Kidney epithelial cell (primary cell): ENCODE measurements at places on chromosomes 16 and 17.

DNA sequence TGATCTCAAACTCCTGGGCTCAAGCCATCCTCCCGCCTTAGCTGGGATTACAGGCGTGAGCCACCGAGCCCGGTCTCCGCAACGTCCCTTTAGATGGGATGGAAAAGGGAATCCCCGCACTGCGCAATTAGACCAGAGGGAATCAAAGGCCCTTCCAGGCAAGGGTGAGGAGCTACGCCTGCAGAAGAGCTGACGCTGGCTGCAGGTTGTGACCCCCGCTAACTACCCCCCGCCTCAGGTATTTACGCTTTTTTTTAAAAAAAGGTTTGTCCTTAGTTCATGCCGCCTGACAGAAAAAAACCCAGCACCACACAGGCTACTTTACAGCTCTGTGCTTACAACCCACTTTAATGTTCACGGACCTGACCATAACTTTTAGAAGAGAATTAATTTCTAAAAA lies 26.9 kb downstream of the ZCCHC14 start:
- DNase-seq, result no peak

- no peak for DNase-seq
These were observed 52.3 kb upstream of the ADCY7 start for GRCh38 chr16:50213939-50214519.

DNA sequence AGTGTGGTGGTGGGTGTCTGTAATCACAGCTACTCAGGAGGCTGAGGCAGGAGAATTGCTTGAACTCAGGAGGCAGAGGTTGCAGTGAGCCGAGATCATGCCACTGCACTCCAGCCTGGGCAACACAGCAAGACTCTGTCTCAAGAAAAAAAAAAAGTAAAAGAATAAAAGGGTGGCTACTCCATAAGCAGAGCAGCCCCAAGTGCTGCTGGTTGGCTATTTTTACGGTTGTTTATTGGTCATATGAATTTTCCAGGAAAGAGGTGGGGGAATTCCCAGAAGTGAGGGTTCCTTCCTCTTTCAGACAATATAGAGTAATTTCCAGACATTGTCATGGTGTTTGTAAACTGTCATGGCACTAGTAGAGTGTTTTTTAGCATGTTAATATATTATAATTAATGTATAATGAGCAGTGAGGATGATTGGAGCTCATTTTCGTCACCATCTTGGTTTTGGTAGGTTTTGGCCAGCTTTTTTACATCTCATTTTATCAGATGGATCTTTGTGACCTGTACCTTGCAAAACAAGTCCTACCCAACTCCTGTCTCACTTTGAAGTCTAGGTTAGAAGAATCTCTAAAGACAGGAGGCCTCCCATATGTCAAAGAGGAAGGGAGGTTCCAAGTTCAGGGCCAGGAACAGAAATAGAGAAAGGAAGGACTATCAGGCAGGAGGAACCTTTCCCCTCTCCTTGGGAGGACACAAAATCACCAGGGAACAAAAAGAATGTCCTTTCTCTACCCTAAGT lies 39.1 kb downstream of the HOXB1 start:
- no peak for DNase-seq

- peak; percentile 90 for DNase-seq
These were observed 7.7 kb upstream of the PPL start for GRCh38 chr16:4944333-4945281.

DNA sequence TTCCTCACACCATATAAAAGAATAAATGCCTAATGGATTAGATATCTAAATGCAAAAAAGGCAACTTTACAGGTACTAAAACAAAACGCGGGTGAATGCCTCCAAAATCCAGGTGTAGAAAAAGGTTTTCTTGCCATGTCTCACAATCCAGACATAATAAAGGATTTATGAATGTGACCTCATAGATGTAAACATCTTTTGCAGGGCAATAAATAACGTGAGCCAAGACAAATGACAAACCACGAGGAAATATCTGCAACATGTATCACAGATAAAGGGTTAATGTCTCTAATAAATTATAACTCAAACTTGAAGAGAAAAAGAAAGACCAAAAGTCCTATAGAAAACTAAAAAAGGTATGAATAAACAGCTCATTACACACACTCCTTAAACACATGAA lies 180.7 kb downstream of the PARN start:
- no peak for DNase-seq

DNA sequence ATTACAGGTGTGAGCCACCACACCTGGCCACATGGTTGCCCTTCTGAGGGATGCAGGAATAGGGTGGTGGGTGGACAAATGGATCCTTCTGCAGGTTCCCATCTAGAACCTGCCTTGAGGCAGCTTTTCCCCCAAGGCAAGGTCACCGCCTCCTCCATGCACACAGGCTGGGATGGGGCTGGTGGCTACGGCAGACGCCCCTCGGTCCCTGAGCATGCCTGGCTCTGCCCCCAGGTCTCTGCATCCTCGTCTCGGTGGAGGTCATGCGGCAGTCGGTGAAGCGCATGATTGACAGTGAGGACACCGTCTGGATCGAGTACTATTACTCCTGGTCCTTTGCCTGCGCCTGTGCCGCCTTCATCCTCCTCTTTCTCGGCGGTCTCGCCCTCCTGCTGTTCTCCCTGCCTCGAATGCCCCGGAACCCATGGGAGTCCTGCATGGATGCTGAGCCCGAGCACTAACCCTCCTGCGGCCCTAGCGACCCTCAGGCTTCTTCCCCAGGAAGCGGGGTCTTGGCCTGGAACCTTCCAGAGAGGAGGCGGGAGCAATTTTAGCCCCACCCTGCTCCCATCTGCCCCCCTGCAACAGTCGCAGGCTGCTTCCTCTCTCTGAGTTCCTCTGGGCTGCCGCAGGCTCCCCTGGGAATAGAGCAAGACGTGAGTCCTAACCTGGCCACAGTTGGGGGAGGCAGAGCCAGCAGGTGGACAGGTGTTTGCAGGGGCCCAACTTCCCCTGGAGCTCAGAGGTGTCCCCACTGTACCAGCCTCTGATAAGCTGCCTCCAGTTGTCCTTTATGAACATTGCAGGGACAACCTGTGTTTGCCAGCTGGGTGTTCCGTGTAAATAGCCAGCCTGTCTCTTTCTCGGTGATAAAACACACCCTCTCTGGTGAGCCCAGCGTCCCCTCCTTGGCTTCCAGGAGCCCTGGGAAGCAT lies 11.7 kb downstream of the CACNG1 start:
- no peak for DNase-seq

GRCh38 chr17:73489333-73489732 lies 154.9 kb downstream of the SDK2 start:
- DNase-seq, result no peak

- no peak for DNase-seq
These were observed 168.3 kb downstream of the SEC14L1 start for GRCh38 chr17:77308861-77309726.

DNA sequence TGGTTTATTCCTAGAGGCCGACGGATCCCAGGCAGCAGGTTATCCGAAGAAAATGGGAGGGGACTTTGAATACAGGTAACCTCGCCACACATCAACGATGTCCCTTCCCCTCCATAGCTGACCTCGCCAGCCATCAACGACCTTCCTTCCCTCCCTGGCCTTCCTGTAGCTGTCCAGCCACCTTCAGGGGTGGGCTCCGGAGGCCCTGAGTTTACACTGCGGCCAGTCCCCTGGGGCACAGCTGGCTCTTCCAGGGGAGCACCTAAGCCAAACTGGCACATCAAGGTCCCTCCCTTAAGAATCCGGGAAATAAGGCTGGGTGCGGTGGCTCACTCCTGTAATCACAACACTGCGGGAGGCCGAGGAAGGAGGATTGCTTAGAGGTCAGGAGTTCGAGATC lies 10.1 kb upstream of the RPH3AL start:
- DNase-seq, result no peak

GRCh38 chr17:9999919-10000695 lies 95.0 kb upstream of the RCVRN start:
- no peak for DNase-seq

- DNase-seq, result no peak
These were observed 351.7 kb downstream of the FOXL1 start for GRCh38 chr16:86930001-86930400.

DNA sequence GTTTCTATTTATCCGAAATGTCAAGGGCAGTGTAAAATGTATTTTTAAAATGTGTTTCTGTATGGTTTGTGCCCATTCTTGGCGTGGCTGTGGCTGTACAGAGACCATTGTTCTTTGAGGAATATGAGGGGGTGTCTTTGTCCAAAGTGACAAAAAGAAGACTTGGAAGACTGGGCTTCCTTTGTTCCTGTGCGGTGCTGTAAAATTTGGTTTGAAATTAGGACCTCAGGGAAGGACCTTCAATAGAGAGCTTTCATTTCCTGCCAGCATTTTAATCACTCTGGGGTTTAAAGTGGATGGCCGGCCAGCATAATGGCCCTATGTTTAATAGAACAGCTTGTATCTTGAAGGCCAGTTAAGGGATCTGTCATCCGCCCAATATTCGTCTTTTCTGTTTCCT lies 190.1 kb upstream of the TBX2 start:
- no peak for DNase-seq

GRCh38 chr17:19534562-19535149 lies 1.0 kb downstream of the SLC47A1 start:
- DNase-seq, result peak; percentile 21

- no peak for DNase-seq
These were observed 9.7 kb downstream of the ENPP7 start for GRCh38 chr17:79740413-79740812.

- no peak for DNase-seq
These were observed 583 bp upstream of the COX6A2 start for GRCh38 chr16:31428638-31429247.

DNA sequence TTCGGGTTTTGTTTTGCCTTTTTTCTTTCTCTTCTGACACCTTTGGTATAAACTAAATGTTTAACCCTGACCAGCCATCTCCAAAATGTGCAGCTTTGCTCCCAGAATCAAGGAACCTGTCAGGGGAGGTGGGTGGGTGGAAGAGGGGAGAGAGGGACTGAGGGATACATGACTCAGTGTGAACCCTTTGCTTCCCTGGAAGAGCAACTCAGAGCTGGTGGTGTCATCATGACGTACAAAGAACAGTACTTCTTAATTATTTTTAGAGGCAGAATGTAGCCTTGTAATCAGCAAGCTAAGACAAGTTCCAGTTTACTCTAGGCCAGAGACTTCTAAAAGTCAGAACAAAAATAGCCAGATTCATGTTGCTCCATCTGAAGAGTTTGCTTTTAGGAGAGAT lies 119.6 kb upstream of the HAS3 start:
- DNase-seq, result no peak

DNA sequence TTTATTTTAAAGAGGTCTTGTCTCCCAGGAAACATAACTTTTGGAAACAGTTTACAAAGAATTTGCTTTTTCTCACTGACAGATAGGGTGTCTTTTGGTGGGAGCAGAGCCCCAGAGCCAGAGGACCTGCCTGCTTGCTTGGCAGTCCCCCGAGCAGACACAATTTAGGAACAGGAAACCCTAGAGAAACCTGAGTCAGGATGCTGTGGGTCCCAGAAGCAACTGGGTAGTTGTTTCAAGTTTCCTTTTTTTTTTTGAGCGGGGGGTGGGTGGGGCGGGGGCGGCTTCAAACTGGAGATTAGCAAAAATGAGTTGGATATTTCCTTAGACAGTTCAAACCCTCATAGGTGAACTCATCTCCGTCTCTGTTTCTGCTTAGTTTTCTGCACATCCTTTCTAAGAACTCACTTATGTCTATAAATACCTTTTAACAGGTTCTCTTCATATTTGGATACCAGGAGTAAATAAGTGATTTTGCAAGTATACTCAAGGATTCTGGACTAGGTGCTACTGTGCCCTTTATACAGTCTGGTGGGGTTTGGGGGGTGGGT lies 135.1 kb downstream of the PRKCA start:
- DNase-seq, result no peak

DNA sequence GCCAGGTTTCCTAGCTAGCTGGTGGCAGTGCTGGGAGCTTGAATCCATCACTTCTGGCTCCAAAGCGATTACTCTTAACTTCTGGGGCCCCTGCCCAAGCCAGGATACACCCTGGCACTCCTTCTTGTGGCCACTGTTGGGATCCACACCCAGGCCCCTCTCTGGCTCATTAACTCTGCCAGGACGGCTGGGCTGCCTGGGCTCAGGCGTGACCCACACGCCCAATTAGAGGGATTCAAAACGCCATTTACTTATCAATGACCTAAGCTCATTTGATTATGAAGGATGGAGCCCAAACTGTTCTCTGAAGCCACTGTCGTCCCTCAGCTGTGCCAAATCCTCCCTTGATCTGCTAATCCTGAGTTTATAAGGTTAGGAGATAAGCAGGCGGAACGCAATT lies 79.7 kb upstream of the BRD7 start:
- no peak for DNase-seq

- no peak for DNase-seq
These were observed 8.8 kb upstream of the FASN start for GRCh38 chr17:82106688-82107305.

DNA sequence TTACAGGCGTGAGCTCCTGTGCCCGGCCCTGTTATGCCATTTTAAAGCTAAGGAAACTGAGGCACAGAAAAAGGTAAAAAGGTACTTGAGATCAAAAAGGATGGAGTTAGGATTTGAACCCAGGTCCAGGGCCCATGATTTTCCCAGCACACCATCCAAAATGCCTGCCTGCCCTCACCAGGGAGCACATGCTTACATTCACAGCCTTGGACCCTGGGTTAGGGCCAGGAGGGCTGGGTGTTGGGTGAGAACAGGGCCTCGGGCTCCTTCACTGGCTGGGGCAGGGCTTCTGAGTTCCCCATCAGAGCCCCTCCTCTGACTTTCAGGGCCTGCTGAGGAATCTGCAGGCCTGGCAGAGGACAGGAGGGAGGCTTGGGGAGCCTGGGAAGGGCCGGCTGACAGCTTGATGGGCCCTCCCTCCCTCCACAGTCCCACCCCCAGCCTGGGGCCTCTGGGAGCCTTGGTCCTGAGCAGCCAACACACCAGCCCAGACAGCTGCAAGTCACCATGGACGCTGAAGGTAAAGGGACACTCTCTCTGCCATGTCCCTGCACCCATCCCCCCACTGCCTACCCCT lies at the start of gene QPRT:
QPRT (plus strand) TSS at position 490 of the 577 bp plus-strand sequence; CDS start at position 508, 18 bp downstream.
- DNase-seq, result peak; percentile 34

DNA sequence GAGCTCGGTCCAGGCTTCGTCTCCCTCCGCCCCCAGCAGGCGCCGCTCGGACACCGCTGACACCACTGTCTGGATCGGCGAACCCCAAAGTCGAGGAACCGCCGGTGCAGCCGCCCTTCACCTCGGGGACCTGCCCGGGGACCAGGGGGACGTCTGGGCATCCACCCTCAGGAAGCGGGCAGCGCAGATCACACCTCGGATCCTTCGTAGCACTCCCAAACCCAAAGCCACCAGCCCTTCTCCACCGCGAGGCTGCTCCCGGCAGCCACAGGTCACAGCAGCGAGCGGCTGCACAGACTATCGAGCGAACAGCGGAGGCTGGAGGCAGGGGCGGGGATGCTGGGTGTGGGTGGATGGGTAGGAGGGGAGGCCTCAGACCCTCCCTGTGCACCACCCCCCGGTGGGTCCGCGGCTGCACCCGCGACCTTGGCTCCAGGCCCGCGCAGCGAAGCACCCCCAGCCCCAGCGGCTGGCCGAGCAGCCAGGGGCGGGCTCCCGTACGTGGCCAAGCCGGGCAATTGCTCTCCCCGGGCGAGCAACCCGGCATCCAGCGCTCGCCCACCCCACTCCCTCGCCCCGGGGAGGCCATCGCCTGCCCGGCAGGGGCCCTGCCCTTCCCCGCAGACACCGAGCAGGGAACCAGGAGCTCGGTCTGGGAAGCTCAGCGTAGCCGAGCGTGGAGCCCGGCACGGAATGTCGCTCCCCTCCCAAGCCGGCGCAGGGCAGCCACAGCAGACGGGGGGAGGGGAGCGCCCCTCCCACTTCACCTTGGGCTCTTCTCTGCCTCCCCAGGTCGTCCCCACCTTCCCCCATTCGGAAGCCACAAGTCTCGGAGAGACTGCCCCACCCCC lies 1.0 kb downstream of the SDK2 start:
- no peak for DNase-seq

GRCh38 chr17:57257195-57257894 lies 1.0 kb downstream of the MSI2 start:
- DNase-seq, result no peak
